ENCODE measurements at places on chromosomes 1 and 21.

- no peak for DNase-seq
Measured at GRCh38 chr1:6884652-6885153, 99.4 kb downstream of the CAMTA1 start.

GRCh38 chr1:4271338-4271998 lies 371.4 kb upstream of the C1orf174 start:
- DNase-seq: no peak

- DNase-seq: no peak
Measured at GRCh38 chr1:231393668-231394067, 28.4 kb downstream of the EGLN1 start.

- DNase-seq: no peak
Measured at GRCh38 chr1:3461238-3461933, 6.9 kb downstream of the ARHGEF16 start.

GRCh38 chr1:110436635-110437034 lies 14.3 kb upstream of the PROK1 start:
- no peak for DNase-seq

DNA sequence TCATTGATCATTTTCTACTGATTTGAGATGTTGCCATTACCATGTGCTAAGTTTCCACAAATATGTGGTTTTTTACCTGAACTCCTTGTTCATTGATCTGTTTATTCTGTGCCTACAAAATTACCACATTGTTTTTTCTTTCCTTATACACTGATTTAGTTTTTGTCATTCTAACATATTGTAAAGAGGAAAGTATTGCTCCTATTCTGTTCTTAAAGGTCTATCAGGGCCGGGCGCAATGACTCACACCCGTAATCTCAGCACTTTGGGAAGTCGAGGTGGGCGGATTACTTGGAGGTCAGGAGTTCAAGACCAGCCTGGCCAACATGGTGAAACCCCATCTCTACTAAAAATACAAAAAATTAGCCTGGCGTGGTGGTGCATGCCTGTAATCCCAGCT lies 75.1 kb downstream of the CAMTA1 start:
- DNase-seq: no peak

DNA sequence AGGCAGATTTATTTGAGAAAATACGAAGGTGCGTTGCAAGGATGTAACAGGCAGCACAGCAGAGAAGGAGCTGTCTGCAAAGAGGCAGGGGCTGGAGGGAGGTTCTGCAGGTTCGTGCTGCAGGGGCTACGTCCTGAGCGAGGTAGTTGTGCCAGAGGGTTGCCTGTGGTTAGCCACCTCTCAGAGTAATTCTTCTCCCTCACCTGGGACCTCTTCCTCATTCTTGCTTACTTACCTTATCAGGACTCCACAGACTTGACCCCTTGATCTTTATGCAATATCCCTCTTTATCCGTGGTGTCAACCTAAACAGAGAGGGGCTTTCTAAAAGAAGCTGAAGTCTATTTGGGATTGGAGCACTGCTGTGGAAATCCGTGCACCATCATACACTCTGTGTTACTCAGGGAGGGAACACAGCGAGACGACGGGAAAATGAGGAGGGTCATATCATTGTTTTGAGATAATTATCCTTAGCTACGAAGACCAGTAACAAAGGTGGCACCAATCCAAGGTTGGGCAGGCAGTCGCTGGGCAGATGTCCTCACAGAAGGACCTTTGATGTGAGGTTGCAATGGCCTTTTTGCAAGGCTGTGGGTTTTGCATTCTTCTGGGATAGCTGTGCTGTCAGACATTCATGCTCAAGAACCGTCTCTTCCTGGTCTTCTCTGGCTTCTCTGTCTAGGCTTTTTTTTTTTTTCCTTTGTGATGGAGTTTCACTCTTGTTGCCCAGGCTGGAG lies 82.8 kb downstream of the WDR4 start:
- DNase-seq: no peak

DNA sequence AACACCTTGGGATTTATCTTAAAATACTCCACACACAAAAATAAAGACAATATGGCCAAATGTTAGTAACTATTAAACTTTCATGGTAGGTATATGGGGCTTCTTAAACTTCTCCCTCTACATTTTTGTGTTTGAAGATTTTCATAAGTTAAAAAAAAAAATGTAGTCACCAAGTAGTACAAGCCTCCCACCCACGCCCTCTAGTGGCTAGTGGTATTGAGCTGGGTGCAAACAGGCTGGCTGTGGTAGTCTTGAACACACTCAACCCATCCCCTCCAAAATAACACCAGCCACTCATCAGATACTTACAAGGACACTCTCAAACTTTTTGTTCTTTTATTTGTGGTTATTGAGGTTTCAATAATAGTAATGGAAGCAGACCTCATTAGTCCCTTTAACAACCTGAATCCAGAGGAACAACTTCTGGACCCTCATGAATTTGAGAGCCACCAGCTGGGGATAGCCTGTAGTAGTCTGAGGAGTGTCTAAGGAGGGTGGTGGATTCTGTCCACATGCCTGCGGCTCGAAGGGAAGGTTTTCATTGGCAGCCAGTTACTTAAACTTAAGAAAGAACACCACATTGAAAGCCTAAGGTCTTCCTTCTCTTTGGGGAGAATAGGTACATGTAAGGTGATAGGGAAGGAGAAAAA lies 15.6 kb downstream of the RD3 start:
- DNase-seq: no peak

DNA sequence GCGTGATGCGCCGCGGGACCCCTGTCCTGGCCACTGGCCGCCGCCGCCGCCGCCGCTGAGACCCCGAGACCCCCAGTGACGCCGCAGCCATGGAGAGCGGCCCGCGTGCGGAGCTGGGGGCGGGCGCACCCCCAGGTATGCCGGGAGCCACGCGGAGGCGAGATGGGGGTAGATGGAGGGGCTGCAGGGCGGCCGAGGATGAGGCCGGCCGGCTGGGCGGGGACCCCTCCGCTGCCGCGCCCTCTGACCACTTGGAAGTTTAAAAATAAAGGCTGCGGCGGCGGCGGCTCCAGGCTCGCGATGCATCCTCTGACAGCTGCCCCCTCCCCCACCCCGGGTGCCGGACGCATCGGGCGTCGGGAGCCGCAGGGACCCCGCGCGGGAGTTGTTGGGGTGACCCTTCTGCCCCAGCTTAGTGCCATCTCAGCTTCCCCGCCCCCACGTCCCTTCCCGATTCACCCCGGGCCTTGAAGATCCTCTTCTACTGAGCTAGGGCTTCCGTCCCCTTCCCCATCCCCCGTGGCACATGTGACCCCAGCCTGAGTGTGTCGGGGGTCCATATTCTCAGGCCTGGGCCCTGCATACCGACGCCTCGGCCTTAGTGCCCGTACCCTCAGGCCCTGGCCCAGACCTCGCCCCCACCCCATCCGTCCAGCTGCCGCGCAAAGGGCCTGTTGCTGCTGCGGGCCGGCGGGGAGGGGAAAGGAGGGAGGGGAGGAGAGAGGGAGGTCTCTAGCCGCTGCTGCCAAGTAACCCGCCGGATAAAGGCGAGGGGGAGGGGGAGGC lies 562 bp downstream of the MAP7D1 start:
- DNase-seq: peak; percentile 32

- no peak for DNase-seq
Measured at GRCh38 chr1:116476321-116476720, 94.5 kb downstream of the CD58 start.

- DNase-seq: no peak
Measured at GRCh38 chr1:213728593-213729536, 258.9 kb upstream of the PROX1 start.

- no peak for DNase-seq
Measured at GRCh38 chr1:185733818-185734735, at the start of gene HMCN1. Gene HMCN1 (plus strand): TSS chr1:185734391. CDS start chr1:185734780, 389 bp downstream.

DNA sequence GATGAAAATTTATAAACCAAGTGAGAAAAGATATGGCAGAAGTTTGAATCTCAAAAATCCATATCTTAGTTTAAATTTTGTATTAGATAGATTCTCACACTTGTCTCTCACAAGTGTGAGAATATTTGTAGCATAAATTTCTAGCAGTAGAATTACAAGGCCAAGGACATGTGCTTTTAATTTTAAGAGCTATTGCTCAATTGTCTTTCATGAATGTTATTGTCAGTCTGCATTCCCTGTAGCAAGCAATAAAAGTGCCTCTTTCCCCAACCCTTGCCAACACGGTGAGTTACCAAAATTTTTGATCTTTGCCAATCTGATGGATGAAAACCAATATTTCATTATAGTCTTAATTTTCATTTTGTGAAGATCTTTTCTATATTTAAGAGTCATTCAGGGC lies 64.0 kb downstream of the CTH start:
- DNase-seq: no peak

GRCh38 chr1:27884006-27884954 lies 11.9 kb downstream of the THEMIS2 start:
- DNase-seq: no peak

GRCh38 chr21:42302076-42302650 lies 13.0 kb downstream of the TFF3 start:
- DNase-seq: no peak
